ENCODE measurements at places on chromosomes 11 and 22. TPM values are rescaled to one million over a fixed set of nuclear protein-coding genes. Genes with fewer than 3 reads are reported as not detected.

GRCh38 chr11:75342966-75343870 is 8.2 kb downstream of the ARRB1 start:
- no peak for DNase-seq
- H3K4me1 ChIP-seq = peaks cover 76% of the 10 kb centered on the region
- peaks cover 16% of the 10 kb centered on the region for H3K36me3 ChIP-seq
- peak overlapping the region; percentile 75 for H3K27ac ChIP-seq
- no peak overlapping the region for H3K4me3 ChIP-seq

GRCh38 chr11:14454861-14455632 is 44.6 kb downstream of the COPB1 start:
- peaks cover 32% of the 10 kb centered on the region for H3K36me3 ChIP-seq
- no peak for DNase-seq
- H3K27me3 ChIP-seq = no peaks in the 10 kb centered on the region
- no peak overlapping the region for H3K4me3 ChIP-seq

GRCh38 chr11:70155386-70155785 is 47.7 kb upstream of the FADD start:
- DNase-seq = no peak
- no peaks in the 10 kb centered on the region for H3K4me1 ChIP-seq

GRCh38 chr22:42256930-42257329 is 13.5 kb downstream of the TCF20 start:
- H3K36me3 ChIP-seq = peaks cover 12% of the 10 kb centered on the region
- DNase-seq = no peak
- no peaks in the 10 kb centered on the region for H3K27me3 ChIP-seq
- H3K4me3 ChIP-seq = no peak overlapping the region
- H3K4me1 ChIP-seq = peaks cover 26% of the 10 kb centered on the region

- peak overlapping the region; percentile 87 for H3K4me3 ChIP-seq
- peaks cover 18% of the 10 kb centered on the region for H3K4me1 ChIP-seq
- H3K27ac ChIP-seq = peak overlapping the region; percentile 90
- DNase-seq = no peak
- no peaks in the 10 kb centered on the region for H3K36me3 ChIP-seq
These were observed 12.9 kb downstream of the ROBO3 start for GRCh38 chr11:124877910-124878758.

GRCh38 chr11:96875712-96876111 is 485.9 kb downstream of the JRKL start:
- no peaks in the 10 kb centered on the region for H3K27me3 ChIP-seq
- H3K4me1 ChIP-seq = no peaks in the 10 kb centered on the region
- no peak overlapping the region for H3K4me3 ChIP-seq
- no peak for DNase-seq

- peaks cover 7% of the 10 kb centered on the region for H3K27me3 ChIP-seq
- no peaks in the 10 kb centered on the region for H3K36me3 ChIP-seq
- no peaks in the 10 kb centered on the region for H3K4me1 ChIP-seq
These were observed 10.6 kb downstream of the KCNC1 start for GRCh38 chr11:17745023-17745772.

GRCh38 chr11:6576471-6577373 is 26.7 kb downstream of the RRP8 start:
- DNase-seq = no peak
- no peak overlapping the region for H3K4me3 ChIP-seq
- peaks cover 14% of the 10 kb centered on the region for H3K36me3 ChIP-seq
- H3K27ac ChIP-seq = no peak overlapping the region
- no peaks in the 10 kb centered on the region for H3K27me3 ChIP-seq

DNA sequence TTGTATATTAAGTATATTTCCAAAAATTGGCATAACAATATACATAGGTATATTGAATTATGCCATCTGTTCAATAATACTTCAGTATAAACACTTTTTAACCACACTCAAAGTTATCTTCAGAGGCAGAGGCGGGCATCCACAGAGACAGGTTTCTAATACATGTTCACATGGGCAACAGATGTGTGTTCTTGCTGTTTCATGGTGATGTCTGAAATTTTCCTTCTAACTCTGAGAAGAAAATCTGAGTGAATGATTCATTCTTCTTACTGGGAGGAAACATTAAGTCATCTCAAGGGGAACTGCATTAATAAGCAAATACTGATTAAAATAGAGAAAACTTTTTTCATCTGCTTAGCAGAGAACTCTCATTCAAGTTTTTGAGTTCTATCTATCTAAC is 1074.5 kb downstream of the LRRC4C start:
- H3K36me3 ChIP-seq = no peaks in the 10 kb centered on the region
- H3K4me3 ChIP-seq = no peak overlapping the region
- no peak for DNase-seq
- no peaks in the 10 kb centered on the region for H3K4me1 ChIP-seq
- H3K27ac ChIP-seq = no peak overlapping the region
- H3K27me3 ChIP-seq = no peaks in the 10 kb centered on the region

DNA sequence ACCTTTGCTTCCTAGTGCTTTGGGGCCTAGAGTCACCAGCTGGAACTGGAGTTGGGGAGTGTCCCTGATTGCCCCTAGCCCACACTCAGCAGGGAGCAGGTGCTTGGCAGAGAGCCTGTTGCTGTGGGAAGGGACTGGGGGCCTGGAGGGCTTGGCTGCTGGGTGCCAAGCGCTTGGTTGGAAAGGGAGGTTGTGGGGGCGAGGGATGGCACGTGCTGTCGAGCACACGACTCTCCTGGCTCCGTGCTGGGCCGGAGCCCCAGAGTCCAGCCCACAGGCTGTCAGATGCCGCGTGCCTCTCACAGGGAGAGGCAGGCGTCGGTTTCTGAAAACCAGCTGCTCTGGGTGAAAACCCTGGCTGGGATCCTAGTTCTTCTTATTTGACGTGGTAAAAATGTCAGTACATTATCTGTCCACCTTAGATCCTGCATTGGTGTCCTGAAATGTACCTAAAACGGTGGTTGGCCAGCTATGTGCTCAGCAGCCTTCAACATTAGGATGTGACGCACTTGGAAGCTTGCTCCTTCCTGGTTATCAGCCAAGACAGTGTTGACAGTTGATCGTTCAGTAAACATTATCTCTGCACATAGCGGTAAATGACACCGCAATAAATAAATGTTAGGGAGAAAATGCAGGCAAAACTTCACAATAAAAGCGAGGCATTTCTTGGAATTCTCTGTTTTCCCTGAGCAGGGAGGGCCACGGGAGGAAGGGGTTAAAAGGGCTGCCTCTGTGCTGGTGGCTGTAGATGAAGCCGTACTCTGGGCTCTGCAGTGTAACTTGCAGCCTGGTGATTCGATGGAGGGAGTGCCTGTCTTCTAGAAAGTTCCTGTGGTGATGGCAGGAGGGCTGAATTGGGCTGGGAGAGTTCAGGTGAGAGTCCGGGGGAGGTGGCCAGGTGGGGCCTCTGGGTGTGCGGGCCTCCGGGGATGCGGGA is 29.2 kb downstream of the GRAMD4 start:
- DNase-seq = no peak
- H3K4me3 ChIP-seq = no peak overlapping the region
- H3K27ac ChIP-seq = no peak overlapping the region
- H3K4me1 ChIP-seq = peaks cover 11% of the 10 kb centered on the region
- H3K27me3 ChIP-seq = no peaks in the 10 kb centered on the region

DNA sequence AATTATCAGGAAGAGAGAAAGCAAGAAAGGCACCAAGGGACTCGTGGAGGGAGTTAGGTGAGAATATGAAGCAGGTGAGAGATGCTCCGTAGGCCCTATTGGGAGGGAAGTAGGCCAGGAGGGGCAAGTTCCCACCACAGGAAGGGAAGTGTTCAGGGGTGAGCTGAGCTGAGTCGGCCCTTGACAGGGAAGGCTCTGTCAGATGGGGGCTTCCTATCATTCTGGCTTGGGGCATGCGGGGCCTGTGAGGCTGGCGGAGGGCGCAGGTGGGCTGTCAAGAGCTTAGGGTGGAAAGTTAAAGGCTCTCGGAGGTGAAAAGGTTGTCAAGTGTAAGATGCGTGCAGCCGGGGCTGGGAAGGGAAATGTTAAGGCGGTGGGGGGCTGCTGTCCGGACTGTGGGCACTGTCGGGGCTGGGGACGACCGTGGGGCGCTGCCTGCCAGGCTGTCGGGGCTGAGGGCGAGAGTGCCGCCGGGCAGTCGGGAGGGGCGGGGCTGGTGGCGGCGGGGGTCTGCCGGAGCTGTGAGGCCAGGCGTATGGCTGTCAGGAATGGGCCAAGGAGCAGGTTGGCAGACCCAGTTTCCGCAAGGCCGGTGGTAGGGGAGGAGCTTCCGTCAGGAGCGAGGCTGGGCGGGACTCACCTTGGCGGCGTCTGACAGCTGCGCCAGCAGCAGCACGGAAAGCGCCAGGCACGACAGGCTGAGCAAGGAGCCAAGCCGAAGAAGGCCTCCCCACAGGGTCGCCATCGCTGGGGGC is 496 bp downstream of the TMEM9B start:
- DNase-seq = no peak
- H3K4me3 ChIP-seq = peak overlapping the region; percentile 99
- peaks cover 28% of the 10 kb centered on the region for H3K4me1 ChIP-seq
- peaks cover 2% of the 10 kb centered on the region for H3K36me3 ChIP-seq

The GLB1L3 gene
- 6.1 TPM for total RNA-seq

The INTS4 gene
- 53.9 TPM for total RNA-seq

The OR4B1 gene
- total RNA-seq = not detected

The CARD18 gene
- total RNA-seq = not detected

The GPHA2 gene
- total RNA-seq = not detected
